ENCODE measurements at places on chromosomes 1 and 21.
A peak's percentile ranks its signal among the peaks of the same experiment; 100 is the strongest.

- peak; percentile 39 for DNase-seq
These were observed 2.8 kb downstream of the SKI start for GRCh38 chr1:2230781-2231531.

DNA sequence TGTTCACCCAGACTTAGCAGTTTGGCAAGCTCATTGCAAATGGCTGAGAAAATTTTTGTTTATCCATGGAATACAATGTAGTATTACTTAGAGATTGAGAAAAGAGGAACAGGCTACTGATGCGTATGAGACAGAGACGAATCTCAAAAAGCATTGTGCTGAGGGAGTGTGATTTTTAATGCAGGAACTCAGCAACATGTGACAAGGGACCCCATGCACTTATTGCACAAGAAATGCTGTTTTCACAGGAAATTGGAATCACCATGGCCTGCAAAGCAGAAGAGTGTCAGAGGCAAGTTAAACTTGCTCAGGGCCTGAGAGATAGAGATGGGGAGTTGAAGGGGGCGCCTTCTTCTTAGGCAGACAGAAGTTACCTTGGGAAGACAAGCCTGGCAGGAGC, 32.6 kb upstream of the TLR5 start:
- no peak for DNase-seq

- DNase-seq = no peak
These were observed 1.0 kb downstream of the IQGAP3 start for GRCh38 chr1:156571261-156571852.

DNA sequence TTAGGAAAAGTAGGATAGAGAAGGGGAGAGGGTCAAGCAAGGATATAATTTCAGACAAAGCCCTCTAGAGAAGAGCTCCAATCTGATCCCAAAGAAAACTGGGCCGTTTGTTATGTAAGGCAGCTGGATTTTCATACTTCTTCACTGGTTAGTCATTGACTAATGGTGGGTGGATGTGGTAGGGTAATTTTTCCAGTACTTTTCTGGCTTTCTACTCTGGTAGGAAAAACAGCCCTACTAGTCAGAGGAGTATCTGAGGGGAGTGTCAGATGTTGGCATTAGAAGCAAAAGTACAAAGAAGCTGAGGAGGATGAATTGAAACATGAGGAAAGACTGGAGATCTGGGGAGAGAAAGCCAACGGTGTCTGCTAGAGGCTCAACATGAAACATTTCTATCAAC, 145.3 kb downstream of the TNFSF18 start:
- no peak for DNase-seq

DNA sequence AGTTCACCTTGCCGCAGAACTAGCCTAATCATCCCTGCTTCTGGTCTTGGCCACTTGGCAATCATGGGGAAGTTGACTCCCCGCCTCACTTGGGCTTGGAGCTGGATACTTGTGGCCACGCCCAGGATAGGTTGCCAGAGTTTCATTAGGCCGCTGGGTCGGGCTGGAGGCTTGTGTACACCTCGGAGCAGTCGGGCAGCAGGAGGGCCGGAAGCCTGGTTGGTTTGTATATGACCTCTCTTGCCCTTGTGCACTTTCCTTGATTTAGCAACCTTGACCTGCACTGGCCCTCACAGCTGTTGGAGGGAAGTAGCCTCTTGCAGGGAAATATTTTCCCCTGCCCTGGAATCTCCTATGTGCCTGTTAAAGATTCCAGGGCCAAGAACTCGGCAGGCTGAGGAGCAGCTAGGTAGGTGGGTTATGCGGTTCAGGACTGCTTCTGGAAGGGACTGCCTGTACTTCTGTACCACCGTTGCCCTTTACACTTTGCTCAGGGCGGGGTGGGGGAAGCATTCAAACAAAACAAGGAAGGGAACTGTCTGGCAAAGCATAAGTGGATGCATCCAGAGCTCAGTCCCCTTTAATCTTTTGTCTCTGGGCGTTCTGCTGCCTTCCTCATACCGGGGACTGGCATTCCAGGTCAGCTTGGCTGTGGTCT, 83.5 kb downstream of the UCK2 start:
- DNase-seq = no peak

DNA sequence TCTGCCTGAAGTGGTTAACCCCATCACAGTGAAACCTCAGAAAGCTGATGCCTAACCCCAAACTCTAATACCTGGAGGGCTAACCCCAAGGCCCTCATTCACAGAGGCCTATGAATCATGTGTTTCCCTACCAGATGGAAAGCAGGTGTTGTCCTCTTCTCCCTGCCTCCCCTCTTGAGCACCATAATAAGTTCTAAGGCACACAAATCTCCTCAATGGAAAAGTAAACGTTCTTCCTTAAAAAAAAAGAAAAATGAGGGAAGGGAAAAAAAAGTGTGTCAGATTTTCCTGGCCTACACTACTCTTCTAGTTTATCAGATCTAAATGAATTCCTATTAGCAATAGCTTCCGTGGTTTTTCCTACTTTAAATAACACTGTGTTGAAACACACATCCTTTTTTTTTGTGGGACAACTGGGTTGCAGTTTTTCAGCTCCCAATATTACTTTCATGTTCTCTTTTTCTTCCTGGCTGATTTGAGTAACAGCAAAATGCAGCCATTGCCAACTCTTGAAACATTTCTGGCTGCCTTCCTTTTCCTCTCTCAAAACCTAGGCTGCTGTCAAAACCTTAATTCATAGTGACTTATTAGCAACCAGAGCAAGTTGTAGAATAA, 43.2 kb downstream of the SLC44A3 start:
- DNase-seq = no peak

DNA sequence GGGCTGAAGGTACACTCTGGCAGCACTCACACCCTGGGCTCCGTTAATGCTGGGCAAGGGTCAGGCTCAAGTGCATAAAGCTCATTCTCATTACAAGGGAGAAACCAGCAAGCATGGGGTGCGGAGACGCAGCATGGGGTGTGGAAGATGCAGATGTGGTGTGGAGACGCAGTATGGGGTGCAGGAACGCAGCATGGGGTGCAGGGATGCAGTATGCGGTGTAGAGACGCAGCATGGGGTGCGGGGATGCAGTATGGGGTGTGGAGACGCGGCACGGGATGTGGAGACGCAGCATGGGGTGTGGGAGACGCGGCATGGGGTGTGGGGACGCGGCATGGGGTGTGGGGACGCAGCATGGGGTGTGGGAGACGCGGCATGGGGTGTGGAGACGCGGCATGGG, 390.7 kb downstream of the NPHP4 start:
- no peak for DNase-seq

DNA sequence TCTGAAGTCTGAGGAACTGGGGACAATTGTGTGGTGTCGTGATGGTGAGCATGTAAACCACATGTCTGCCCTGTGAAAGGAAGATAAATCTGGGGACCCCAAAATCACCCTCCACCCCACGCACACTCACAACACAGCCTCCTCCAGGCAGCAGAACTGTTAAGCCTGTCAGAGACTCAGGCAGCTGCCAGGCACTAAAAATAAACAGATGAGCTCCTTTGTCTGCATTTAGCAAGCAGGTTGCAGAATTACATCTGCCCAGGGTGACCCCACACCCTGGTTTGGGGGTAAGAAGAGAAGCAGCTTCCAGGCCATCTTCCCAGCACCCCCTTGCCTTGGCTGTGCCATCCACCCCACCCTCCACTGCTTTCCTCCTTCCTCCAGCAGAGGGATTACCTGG, 119.1 kb upstream of the RUNX3 start:
- no peak for DNase-seq

- no peak for DNase-seq
These were observed 13.5 kb downstream of the TNFRSF1B start for GRCh38 chr1:12180315-12180714.

DNA sequence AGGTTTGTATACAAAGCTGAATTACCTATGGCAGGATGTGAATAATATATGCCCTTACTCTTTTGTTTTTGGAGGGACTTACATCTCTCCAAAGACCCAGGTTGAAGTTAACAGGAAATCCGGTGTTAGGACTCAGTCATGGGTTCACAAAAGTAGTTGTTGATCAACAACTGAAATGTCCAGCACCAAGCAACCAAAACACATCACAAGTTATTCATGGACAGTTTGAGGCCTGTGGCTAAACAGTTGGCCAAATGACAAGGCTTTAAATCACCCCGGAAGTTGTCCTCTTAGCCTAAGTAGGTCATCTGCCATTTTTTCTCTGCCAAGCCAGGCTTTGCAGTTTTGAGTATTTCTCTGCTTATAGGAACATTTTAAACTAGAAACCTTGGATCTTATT, 89.9 kb downstream of the CD247 start:
- no peak for DNase-seq

DNA sequence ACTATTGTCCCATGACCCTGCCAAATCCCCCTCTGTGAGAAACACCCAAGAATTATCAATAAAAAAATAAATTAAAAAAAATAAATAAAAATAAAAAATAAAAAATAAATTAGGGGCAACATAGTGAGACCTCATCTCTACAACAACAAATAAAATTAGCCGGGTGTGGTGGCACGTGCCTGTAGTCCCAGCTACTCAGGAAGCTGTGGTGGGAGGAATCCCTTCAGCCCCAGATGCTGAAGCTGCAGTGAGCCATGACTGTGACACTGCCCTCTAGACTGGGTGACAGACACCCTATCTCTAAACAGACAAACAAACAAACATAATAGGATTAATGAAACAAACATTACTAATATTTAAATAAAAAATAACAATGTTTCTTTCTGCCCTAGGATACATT, 34.3 kb downstream of the MRPL37 start:
- no peak for DNase-seq

GRCh38 chr1:91968334-91968733, 19.1 kb downstream of the BRDT start:
- no peak for DNase-seq

DNA sequence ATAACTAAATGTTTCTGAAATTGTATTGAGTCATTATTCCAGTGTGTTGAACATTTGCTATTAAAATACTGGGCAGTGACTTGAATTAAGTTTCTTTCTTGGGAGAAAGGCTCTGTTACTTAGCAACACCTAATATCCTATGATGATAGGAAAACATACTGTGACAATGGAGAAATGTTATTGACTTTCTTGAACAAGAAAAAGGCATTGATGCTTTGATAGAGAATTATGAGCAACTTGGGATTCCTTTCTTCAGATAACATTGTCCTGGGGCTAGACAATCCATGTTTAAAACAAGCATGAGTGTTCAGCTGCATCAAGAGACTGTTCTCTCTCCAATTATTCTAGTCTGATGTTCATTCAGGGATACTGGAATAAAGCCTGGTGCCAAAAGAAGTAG, 215.9 kb upstream of the L1TD1 start:
- DNase-seq = no peak

DNA sequence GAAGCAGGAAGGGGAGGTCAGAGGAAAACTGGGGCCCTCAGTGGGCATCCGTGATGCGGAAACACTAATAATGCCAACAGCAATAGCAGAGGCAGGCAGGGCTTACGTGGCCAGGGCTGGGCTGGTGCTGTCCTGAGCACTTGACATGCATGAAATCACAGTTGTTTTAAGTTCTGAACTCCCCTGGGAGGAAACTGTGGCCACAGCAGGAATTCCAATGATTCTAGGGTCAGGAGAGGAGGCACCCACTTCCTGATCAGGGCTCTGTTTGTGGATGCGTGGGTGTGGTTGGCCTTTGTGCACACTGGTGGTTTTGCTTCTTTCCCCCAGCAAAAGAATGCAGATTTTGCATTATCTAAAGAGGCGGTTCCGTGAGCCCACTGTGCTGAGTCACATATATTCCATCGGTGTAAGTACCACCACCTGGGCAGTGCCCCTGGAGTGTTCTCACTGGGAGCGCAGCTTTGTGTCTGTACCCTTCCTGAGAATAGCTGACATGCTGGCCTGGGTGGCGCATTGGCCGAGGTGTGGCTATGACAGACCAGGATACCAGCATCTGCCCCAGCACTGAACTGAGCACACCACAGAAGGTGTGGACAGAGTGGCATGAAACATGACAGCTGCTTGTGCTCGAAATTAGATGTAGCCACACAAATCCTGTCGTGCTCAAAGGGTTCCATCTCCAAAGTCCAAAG, 71.0 kb downstream of the PDE9A start:
- no peak for DNase-seq

DNA sequence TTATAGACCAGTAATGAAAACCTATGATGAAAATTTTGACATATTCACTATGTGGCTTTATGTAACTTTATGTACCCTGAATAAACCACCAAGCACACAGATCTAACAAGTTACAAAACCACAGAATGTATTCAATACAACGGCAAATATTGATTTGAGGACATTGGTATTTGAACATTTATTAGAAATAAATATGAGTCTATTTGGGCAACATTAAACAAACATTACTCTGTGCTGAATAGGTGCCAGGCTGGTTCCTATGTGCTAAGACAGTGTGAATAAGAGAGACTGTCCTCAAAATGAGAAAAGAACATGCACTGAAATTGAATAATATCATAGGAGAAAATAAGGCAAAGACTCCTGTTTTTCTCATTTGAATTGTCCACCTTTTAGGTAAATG, 1341.2 kb downstream of the PLA2G4A start:
- no peak for DNase-seq

- no peak for DNase-seq
These were observed 29.0 kb downstream of the SOAT1 start for GRCh38 chr1:179322557-179322956.

- DNase-seq = no peak
These were observed 90.7 kb downstream of the TENT5C start for GRCh38 chr1:117696561-117696960.

DNA sequence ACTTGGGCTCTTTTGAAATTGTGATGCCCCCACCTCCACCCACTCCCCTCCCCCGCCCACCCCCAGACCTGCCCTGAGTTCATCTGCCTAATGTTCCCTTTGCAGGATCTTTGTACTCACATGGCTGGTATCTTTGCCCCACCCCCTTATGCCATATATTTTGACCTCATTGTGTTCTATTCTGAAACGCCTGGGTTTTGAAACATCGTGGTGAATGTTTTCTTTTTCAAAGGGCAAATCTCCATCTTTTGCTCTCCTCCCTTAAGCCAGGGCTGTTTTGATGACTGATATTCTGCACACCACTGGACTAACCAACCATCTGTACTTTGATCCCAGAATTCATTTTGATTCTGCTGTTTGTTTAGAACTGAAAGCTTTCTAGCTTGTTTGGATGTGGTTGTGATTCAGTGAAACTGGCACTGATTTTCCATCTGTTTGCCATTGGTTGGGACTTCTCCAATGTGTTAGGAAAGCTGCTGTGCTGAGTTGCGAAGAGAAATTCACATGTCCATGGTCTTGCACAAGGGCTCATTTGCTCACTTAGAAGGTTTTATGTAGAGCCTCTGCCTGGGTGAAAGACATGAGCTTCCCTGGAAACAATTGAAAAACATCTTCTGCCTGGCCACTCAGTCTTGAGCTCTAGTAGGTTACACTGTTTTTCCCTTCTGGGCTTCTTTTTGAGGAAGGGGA, 16.5 kb downstream of the SMAP2 start:
- no peak for DNase-seq

- DNase-seq = no peak
These were observed 3.8 kb downstream of the TRIM62 start for GRCh38 chr1:33177996-33178540.
